Ascending aorta (tissue), 2 donors: ENCODE measurements at places on chromosomes 16 and 17.

GRCh38 chr16:85240982-85241924 is 129.0 kb upstream of the CIBAR2 start:
- no peak for DNase-seq

GRCh38 chr17:33647956-33648355 is 354.9 kb upstream of the ASIC2 start:
- DNase-seq: no peak

DNA sequence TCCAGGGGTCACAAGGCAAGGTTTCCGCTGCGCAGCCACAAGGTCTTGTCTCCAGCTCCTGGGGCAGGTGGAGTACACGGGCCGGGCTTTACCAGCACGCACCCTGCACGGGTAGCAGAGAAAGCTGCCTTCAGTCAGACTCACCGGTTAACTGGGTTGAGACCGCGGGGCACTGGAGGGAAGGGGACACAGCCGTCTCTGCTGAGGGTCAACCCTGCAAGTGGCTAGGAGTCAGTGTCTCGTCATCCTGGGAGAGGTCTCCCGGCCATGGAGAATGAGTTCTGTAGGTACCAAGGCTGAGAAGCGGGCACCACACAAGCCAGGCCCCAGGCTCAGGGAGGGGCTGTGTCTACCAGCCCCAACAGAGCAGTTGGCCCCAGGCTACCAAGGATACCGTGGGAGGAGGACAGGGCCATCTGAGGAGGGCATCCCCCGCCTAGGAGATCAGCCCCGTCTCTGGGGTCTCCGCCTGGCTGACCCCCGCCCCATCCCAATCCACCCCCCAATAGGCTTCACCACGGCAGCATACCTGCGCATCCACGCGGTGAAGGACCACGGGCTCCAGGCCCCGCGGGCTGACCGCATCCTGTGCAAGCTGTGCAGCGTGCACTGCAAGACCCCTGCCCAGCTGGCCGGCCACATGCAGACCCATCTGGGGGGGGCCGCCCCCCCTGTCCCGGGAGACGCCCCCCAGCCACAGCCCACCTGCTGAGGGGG is 2.8 kb upstream of the PRRT2 start:
- DNase-seq: no peak

GRCh38 chr17:41695134-41695661 is 6.5 kb downstream of the EIF1 start:
- no peak for DNase-seq
